CMK (cell line): ENCODE measurements at places on chromosomes 5 and 9.

GRCh38 chr9:108209132-108209685, 646.6 kb downstream of the ACTL7B start:
- no peak for DNase-seq

DNA sequence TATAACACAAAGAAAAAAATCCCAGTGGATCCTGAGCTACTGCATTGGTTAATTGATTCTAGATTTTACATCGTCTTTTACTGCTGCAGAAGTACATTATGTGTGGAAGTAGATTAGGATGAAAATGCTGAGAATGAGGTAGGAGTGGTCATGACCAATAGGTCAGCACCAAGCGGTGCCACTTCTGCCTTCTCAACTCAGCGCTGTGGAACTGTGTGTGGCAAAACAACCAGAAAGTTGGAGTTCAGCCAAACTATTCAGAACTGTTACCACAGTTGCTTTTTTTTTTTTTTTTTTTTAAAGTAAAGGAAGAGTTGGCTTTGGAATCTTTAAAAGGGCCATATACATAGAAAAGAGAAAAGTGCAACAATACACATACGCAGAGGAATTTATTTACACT, 24.2 kb downstream of the POU5F2 start:
- no peak for DNase-seq

GRCh38 chr5:104184264-104184663, 621.7 kb upstream of the NUDT12 start:
- no peak for DNase-seq

- DNase-seq: no peak
Observed at GRCh38 chr5:132747616-132748440, 602 bp downstream of the CCNI2 start.

DNA sequence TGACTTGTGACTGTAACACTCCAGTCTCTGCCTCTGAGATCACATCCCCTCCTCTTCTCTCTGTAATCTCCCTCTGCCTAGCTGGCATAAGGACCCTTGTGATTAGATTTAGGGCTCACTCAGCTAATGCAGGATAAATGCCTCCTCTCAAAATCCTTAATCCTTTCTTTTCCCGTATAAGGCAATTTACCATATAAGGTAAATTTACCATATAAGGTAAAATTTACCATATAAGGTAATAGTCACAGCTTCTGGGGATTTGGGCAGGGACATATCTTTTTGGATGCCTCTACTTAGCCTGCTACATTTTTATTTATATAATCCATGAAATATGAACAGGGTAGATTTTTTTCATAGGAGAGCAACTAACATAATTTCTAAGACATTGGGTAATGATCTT, 318.0 kb upstream of the PUM3 start:
- DNase-seq: no peak
